Left hindlimb (tissue), 1 donor: ENCODE measurements at places on chromosomes 3 and 15.

GRCh38 chr3:107227091-107227490 is 150.1 kb upstream of the CCDC54 start:
- DNase-seq = no peak

DNA sequence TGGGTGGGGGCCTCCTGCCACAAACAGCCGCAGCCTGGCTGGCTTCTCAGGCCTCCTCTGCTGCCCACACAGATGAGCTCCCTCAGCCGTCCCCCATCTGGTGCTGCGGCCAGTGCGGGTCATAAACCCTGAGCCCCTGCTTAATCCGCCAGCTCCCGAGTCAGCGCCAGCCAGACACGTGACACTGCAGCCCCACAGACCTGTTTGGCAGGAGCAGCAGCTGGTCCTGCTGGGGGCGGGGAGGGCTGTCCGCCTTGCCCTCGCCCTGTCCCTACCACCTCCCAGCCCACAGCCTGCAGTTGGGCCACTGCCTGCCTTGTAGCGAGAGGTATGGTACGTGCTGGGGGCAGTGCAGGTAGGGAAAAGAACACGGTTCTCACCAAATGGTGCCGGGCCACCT is 86.2 kb downstream of the IQSEC1 start:
- no peak for DNase-seq

DNA sequence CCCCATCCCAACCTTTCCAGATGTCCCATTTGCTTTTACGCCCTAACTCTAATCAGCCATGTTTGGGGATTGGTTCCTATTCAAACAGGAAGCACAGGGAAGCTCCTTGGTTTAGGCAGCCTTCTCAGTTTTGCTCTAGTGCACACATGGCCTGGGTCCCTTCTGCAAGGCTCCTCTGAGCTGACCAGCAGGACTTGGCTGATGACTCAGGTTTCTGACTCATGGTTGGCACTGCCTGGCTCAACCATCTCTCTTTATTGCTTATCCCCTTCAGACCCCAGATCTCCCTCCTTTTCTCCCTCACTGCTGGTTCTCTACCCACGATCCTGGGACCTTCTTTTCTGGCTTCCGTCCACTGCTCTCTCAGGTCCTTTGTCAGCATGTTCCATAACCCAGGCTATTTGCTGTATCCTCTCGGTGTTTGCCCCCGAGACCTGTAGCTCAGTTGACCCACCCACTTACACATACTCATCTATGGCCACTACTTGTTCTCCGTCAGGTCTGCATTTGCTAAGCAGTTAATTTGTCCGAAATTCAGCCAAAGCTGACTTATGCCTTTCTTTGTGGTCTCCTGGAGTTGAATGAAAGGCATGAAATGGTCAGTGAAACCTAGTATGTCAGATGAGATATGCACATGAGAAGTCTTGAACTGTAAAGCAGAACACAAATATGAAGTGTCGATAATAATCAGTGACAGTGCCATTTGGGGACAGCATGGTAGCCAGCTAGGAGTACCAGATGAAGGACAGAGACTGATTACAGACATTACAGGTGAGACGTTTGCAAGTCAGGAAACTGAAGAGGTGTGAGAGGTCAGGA is 323.5 kb upstream of the ROPN1 start:
- no peak for DNase-seq

DNA sequence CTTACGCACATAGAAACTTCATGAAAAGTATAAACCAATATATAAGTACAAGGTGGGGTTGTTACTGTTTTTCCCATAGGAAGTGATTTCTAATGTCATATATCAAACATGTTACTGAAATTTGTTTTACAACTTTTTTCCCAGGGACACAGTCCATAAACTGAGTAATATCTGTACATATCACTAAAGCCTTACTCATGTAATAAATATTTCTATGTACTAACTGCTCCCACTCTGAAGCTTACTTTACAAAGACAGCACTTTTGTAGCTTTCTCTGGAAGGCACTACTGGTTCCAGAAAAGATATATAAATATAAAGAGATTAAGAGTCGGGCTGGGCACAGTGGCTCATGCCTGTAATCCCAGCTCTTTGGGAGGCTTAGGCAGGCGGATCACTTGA is 91.7 kb downstream of the MYO5A start:
- DNase-seq = no peak

GRCh38 chr3:12798559-12799179 is 2.2 kb downstream of the CAND2 start:
- DNase-seq = no peak

GRCh38 chr15:38294126-38294525 is 41.5 kb downstream of the SPRED1 start:
- DNase-seq = no peak

- peak; percentile 17 for DNase-seq
Observed at GRCh38 chr3:126338790-126339288, 18.4 kb downstream of the KLF15 start.

DNA sequence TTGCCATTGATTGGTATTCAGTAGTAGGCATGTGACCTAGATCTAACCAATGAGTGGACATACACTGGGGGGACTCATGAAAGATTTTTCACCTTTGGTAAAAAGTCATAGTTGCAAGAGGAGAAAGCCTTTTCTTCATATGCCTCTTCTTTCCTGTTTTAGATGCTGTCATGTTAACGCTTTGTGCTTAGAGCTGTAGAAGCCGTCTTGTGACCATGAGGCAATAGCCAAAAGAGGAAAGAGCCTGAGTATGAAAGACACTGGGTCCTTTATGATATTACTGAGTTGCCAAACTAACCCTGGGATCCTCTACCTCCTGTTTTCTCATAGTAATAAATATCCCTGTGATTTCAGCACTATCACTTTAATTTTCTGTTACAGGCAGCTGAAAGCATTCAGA is 396.0 kb downstream of the FHIT start:
- no peak for DNase-seq

DNA sequence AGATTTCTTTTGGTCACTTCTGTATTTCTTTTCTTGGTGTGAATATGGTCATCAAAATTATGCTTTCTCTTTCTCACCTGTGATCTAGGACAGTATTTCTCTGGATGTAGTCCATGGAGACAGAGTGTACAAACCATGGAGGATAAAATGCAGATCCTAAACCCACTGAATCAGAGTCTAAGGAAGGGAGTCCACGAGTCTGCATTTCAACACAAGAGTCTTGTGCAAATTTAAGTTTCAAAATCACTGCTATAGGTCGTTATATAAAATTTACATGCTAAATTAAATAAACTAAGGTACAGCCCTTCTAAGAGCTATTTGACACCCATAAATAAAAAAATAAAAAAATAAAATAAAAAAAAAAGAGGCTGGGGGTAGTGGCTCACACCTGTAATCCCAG is 17.3 kb upstream of the UBE2E2 start:
- no peak for DNase-seq
